ENCODE measurements at places on chromosomes 4 and X.

GRCh38 chrX:32530802-32531403 is 680.4 kb downstream of the DMD start:
- DNase-seq = no peak

DNA sequence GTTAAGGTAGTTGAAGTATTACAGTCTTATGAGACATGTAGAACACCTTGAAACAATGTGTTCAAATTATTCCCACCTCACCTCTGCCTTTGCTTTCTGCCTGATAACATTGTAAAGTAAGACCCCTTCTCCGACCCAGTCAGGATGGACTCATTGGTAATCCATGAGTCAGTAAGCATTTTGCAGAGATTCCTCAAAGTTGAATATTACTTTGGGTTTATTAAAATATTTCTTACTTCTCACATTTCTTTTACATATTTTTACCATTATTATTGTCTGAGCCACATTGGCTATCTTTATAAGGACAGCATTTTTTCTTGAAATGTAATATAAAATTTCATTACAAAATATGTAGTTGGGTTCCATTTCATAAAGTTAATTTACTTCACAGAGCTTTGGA is 201.6 kb downstream of the BMPR1B start:
- DNase-seq = no peak

DNA sequence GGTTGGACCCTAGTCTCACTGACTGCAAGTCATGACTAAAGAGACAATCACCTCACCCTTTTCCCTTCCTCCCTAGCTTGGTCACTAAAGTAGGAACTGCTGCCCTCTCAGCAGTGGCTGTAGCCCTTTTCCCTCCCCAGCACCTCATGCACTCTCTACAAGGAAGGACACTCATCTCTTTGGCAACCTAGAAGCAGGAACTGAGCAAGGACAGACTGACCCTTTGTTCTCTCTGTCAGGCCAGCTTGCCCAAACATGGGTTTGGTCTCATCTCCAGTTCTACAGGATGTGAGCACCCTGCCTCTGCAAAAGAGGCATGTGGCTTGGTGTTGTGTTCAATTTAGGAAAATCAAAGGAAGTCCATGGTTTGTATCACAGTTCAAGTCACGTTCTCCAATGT is 15.8 kb downstream of the LEF1 start:
- no peak for DNase-seq

- DNase-seq = no peak
Measured at GRCh38 chr4:11297201-11297600, 131.5 kb downstream of the HS3ST1 start.

Measured in Right ventricle myocardium inferior (tissue), 1 donor.